ENCODE measurements at places on chromosomes 12 and 14.

GRCh38 chr12:29145372-29146170, 3.5 kb upstream of the FAR2 start:
- no peak for DNase-seq

GRCh38 chr12:50111395-50111692, 692 bp upstream of the COX14 start:
- DNase-seq, result no peak

DNA sequence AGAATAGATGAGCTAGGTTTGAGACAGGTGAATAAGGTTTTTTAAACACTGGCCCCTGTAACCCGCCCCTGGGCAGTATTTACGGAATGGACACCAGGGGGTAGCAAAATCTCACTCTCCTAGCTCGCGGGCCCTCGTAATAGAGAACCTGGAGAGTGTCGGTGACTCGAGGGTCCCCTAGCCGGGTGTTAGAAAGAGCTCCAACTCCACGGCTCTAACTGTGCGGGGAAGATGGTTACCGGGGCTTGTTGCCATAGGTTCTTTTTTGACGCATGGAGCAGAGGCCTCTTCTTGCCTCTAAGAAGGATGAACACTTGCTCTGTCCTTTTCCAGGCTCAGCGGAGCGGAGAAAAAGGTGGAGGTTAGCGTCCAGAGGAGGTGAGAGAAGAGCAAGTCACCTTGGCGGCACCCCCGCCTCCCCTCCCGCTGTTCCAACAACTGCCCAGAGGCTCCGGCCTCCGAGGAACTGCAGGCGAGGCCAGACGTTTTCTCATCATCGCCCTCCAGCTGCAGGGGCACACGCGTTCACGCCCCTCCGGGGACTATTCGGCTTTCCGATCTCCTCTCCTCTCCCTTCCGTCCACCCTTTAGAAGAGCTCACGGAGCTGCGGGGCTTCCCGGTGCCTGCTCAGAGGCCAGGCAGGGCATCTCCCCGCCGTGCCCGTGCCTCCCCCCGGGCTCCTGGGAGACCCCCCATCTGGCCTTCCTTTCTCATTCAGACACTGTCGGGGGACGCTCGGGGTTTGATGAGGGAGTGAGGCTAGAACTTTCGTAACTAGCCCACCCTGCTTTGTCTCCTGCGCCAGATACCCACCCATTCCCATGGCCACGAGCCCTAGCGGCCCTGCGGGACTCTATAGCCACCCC, 1.4 kb upstream of the ARHGEF40 start:
- DNase-seq, result no peak

DNA sequence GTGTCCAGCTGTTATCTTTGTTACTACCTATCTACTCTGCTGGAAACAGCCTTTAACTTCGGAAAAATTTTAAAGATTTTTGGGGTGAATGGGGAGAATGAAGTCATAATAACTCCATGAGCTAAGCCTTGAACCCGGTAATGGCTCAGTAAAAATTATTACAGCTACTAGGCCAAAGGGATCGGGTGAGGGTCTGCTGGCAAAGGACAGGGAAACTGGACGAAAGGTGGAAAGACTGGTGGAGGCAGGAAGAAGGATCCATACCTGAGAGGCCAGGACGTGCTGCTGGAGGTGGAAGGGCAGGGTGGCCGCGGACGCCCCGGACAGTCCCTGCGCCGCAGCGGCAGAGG, 10.1 kb downstream of the TBX3 start:
- DNase-seq, result no peak

DNA sequence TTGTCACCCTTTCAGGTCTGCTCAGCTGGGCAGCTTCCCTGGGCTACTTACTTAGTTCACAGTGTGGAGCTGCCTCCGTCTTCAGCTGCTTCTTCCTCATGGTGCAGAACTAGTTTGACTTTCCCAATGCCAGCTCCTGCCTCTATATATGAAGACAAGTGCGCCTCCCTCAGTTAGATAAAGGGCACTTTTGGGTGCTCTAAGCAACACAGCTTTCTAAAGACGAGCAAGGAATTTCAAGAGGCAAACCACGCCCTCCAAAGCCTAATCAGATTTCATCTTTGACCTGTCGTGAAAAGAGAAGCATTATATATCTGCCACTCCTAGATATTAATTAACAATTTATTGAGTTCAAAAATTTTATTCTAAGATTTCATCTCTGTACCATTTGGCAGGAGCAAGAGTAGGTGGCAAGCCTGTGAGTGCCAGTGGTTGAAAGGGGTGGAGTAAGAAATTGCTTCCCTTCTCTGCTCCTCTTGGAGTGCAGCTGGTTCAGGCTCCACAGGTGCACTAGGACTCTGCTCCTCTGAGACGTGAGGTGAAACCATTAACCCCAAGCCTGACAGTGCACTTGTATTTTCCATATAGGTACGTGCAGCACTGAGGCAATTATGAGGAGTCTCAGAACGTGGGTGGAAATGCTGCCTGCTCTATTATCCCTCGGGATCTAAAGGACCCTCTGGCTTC, 2.1 kb upstream of the SLC11A2 start:
- no peak for DNase-seq

- no peak for DNase-seq
Observed at GRCh38 chr12:59763835-59764234, 168.0 kb downstream of the SLC16A7 start.

GRCh38 chr12:124677552-124678356, 110.3 kb upstream of the NCOR2 start:
- DNase-seq, result no peak

- DNase-seq, result no peak
Observed at GRCh38 chr12:95402096-95402495, 71.9 kb upstream of the METAP2 start.

GRCh38 chr14:86196471-86196870, 666.5 kb downstream of the FLRT2 start:
- DNase-seq, result no peak

DNA sequence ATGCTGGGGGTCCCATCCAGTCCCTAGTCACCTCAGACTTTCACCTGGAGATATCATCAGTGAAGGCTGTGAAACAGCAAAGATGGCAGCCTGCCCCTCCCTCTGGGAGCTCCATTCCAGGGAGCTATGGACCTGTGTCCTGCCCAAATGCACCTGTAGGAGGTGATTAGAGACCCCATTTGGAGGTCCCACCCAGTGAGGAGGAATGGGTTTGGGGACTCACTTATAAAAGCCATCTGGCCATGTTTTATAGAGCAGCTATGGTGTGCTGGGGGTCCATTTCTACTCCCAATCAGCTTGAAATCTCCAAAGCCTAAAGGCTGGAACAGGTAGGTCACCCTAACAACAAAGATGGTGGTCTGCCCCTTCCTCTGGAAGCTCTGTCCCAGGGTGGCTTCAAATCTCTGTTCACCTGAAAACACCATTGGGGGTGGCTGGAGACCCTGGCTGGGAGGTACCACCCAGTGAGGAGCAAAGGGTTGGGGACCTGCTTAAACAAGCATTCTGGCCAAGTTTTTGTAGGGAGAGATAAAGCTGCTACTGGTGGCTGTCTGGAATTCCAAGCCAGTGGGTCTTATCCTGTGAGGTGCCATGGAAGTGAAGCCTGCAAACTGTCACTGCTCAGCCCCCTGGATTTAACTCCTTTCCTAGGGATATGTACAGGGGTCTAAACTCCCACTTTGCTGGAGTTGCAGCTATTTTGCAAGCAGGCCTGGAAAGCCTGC, 182.3 kb downstream of the RASSF9 start:
- no peak for DNase-seq

DNA sequence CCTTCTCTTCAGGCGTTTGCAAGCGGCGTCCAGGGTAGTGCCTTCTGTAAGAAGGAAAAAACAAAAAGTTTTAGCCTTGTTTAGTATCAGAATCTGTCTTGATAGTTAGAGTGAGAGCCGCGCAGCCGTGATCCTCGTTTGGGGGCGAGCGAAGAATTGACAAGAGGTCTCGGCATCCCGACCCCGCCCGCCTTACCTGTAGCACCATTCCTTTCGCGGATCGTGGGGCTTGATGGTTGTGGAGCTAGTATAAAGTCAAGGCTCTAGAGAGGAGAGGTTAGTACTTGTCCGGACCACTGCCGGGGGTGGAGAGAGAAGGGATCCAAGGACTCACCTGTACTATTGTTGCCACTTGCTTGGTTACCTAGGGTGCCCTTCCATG, 494 bp downstream of the TMTC3 start:
- DNase-seq, result no peak

DNA sequence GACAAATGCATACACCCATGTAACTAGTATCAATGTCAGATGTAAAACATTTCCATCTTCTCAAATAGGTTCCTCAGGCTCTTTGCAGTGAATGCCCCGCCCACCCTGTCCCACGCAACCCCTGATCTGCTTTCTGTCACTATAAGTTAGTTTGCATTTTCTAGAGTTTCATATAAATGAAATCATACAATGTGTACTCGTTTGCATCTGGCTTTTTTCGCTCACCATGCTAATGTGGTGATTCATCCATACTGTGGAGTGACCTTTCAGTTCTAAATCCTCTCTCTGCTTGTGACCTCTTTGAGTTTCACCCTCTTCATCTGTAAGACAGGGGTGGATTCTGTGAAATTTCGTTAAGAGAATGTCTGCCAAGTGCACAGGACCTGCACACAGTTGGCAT, 30.6 kb upstream of the MSI1 start:
- no peak for DNase-seq

DNA sequence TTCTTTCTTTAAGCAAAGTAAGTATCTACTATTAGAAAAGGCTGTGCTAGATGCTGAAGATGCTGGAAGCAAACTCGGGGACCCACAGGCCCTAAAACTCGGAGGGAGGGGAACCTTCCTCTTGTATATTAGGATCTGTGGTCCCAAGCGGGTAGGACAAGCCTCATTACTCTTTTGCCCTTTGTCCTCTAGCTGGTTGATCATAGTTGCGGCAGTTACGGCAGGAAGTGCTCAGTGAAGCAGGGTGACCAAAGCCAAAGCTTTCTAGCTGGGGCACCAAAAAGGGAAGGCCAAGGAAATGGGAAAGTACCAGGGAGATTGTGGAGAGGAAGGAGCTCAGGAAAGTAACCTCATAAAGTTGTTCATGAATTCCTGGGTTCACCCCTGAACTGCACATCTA, 76.3 kb downstream of the SCFD1 start:
- DNase-seq, result no peak

DNA sequence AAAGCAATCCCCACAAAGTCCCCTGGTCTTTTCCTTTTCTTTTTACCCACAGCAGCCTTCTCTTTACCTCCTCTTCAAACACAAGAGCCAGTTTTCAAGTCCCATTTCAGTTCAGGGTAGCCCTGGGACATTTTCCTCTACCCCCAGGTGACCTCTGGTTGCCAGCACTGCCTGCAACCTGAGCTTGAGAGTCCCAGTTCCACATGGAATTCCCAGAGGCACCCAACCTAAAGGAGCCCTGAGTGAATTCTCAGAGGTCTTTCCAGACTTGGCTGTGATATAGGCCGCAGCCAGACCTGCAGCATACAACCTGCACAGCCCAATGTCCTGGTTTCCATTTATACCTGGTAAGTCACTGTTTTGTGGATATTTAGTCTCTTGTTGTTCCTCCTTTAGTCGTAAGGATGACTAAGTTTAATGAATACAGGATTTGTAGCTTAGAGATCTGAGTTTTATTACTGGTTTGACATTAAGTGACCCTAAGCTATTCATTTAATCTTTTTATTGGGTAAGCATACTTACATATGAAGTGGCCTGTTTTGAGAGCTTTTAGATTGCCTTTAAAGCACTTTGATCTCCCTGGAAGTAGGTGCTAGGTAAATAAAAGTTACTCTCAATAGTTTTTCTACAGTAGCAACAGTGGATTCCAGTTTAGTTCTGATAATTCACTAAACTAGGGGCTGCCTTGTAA, 159.8 kb downstream of the TGFB3 start:
- DNase-seq, result no peak

DNA sequence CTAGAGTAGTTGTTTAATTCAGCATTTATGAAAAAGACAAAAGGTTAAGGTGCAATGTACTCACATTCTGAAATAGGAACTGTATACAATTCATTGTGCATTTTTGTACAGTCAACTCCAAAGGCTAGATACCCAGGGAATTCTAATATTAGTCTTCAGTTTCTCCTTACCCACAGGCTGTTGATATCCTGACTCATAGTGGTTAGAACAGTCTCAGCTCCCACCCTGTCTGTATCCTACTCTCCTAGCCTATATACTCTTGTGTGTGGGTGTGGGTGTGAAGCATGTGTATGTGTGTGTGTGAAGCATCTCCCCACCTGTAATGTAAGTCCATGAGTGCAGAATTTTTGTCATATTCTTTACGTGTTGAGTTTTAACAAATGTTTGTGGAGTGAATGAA, 229.5 kb downstream of the NAV3 start:
- no peak for DNase-seq

GRCh38 chr12:67496581-67496980, 152.0 kb upstream of the DYRK2 start:
- DNase-seq, result no peak

DNA sequence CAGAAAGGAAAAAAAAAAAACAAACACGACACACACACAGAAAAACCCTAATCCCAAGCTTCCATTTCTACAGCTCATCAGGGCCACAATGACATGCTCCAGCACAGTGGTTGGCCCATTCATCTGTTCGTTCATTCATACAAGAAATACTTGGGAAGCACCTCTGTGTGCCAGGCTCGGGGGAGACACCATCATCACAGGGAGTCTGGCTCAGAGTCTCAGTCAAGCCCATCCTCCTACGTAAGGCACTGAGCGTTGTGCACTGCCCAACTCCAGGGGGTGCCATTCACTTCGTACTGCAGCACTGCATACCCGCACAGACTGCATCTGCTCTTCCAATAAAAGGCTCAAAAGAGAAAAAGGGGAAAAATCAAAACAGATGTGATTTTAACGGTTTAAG, 15.3 kb downstream of the VPS37B start:
- DNase-seq, result no peak

DNA sequence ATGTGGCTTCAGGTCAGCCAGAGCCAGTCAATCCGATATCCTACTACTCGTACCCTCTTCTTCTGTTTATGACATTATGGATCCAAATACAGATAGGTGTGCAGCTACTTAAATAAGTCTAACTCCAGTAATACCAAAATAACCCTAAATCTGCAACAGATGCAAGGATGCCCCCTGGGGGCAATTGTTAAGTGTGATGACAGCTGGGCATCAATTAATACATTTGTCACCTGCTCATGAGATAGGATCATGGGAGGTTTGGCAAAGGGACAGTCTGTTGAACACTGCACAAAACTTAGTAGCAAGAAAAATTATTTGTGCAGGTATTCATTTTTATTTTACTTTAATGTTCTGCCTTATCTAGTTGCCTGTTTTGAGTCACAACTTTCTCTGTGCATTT, 83.2 kb downstream of the SLC38A6 start:
- no peak for DNase-seq

GRCh38 chr14:100710826-100711462, 15.7 kb upstream of the DLK1 start:
- DNase-seq, result no peak

DNA sequence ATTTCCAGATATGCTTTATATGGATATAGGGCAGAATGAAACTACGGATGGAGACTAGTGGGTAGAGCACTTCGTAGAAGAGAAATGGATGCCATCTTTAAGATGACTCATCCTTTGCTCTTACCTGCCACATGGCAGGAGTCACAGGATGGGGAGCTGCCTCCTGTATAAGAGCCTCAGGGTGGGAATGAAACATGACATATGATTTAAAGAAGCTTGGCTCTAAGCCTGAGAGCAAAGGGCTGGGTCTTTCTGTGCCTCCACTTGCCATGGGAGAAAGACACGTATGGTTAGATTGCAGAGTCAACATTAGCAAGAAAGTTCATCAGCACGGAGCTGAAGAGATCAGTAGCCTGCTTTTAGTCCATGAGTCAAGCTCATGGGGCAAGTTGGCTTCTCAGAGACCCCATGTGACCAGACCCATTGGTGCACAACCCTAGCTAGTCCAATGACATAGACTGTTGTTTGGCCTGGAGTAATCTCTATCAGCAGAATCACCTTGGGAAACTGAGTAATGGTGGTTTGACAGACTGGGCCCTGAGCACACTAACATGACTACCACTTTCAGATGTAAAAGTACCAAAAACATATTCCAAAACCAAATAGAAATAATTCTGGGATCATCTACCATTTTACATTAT, 38.1 kb upstream of the IL22 start:
- no peak for DNase-seq
